Stimulated activated CD8-positive, alpha-beta memory T cell treated with anti-CD3 and anti-CD28 coated beads, Interleukin-4, amount 100 ng/mL, for 1 hour (primary cell): ENCODE measurements at places on chromosomes 11 and 22.

GRCh38 chr11:72769680-72770079, 17.5 kb upstream of the ARAP1 start:
- DNase-seq, result no peak

GRCh38 chr11:79028225-79028624, 412.6 kb downstream of the TENM4 start:
- no peak for DNase-seq

GRCh38 chr11:16088774-16089173, 267.6 kb downstream of the SOX6 start:
- no peak for DNase-seq

DNA sequence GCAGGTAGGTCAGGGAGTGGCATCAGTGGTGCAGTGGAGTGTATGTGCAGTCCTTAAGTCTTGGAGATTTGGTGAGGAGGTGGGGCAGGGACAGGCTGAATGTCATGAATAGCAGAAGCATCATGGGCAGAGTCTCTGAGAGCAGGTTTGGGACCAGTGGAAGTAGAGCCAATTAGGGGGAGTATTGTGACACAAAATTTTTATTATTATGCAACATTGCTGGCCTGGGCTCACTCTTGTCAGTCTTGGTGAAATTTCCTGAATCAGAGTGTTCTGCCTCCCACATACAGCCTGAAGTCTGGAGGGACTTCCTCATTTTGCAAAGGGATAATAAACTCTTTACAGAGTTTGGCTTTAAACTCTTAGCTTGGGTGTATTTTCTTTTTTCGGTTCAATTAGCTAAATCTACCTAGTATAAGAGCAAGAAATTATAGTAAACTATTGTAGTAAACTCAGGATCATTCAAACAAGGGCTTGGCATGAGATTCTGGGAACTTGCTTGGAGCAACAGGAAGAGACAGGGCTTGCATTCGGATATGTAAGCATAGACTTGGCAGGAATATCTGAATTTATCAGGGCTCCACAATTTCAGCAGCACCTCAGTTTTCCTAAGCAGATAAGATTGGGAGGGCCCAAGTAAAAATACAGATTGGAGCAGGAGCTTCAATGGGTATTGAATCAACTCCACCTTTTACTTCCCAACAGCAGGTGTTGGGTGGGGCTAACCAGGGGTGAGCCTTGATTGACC, 67.7 kb downstream of the FDX1 start:
- no peak for DNase-seq

DNA sequence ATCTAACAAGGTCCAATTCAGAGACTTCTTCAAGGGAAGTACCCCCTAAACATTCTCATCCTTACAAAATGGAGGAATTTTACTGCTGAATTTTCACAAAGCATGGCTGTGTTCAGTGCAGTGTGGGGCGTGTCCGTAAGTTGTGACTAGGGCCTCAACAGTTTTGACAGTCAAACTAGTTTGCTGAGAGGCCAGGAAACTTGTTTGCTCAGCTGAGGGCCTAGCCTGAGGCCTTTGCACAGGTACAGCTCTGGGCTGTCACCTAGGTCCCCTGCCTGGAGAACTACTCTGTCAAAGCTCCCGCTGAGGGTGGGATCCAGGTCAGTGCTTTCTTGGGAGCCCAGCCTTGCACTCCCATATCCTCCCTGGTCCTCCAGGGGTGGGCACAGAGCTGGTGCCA, 27.9 kb downstream of the TCP11L1 start:
- DNase-seq, result no peak

DNA sequence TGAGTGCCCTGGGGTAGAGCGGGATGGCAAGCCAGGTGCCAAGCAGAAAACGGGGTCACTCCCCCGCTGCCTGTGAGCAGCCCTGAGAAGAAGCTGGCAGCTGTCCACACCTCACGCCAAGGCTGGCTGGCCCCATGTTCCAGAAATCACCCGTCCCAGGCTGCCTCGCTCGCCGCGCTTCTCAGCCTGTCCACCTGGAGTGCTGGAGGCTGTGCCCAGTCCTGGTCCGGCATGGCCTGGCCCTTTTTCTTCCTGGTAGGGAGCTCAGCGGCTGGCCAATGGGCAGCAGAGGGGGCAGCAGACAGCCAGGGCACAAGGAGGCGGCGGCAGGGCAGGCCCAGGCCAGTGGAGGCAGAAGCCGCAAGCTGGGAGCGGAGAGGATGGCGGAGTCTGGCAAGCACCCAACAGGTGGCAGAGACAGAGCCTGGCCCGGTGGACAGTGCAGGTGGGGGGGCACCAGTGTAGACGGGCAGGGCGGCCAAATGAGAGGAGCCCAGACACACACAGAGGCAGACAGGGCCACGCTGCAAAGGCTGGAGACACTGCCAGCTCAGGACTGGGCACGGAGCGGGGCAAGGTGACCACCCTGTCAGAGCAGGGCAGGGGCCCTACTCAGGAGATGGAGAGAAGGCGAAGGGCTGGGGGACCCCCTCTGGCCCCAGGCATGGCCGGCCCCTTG, 37.2 kb upstream of the TH start:
- no peak for DNase-seq

DNA sequence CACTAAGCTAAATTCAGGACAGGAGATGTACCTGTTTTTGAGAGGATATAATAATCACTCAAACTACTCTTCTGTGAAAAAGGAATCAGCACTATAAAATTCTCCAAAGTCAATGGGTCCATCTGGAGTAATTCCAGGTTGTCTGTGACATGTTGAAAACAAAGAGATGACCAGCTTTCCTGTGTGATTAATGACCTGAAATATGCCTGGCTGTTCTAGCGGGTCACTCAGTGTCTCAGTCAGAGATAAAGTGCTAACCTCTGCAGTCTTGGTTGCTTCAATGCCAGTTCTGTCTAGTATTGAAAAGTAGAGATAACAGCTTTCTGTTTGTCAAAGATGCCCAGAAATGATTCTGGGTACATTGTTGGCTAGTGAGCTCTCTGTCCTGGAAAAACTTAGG, 722.6 kb upstream of the TENM4 start:
- no peak for DNase-seq

DNA sequence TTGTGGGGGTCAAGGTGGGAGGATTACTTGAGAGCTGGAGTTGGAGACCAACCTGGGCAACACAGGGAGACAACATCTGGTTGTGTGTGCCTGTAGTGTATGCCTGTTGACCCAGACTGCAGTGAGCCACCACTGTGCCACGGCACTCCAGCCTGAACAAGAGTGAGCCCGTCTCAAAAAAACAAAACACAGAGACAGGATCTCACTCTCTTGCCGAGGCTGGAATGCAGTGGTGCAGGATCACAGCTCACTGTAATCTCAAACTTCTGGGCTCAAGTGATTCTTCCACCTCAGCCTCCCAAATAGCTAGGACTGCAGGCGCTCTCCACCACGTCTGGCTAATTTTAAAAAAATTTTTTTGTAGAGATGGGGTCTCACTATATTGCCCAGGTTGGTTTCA, 112.5 kb downstream of the SGSM3 start:
- DNase-seq, result no peak

DNA sequence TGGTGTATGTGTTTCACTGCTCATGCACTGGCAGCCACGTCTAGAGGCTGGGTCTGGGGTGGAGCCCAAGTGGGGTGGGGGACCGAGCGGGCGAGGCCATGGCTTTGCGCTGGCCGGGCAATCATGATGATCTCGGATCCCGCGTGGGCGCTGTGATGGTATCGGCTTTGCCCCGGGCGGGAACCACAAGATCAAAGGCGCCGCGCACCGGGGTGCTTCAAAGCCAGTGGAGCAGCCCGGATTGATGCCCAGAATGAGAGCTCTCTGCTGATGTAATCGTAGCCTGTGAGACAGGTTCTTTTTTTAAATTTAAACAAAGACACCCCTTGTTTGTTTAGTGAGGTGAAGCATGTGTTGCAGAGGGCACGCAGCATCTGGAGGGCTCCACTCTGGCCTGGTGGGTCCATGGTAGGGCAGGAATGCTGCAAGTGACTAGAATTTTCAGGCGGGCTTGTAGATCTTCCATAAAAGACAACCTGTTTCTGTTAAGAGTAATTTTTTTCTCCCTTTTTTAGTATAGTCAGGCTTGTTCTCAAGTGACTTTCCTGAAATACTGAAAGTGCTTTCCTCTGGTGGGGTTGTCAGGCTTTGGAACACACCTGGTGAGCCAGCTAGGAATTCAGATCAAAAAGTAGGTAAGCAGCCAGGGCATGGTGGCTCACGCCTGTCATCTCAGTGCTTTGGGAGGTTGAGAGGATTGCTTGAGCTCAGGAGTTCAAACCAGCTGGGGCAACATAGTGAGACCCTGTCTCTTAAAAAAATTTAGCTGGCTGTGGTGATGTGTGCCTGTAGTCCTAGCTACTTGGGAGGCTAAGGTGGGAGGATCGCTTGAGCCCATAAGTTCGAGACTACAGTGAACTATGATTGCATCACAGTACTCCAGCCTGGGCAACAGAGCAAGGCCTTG, 40.7 kb downstream of the ZNRF3 start:
- no peak for DNase-seq

GRCh38 chr22:26027341-26027740, 141.9 kb upstream of the SEZ6L start:
- DNase-seq, result no peak

DNA sequence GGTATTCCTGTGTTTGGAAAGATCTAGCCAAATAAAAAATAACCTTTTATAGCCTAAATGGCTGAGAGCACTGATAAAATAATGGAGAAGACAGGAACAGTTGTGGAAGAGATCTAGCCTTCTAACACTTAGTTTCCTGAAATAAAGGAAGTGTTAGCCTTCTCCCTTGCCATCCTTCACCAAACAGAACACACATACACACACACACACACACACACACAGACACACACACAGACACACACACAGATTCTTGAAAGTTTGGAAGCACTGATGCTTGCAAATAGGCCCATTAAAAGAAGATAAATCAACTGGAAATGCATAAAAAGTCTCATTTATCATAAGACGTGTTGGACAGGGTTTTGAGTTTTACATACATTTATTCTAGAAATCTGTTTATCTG, 37.5 kb downstream of the KIRREL3 start:
- no peak for DNase-seq

DNA sequence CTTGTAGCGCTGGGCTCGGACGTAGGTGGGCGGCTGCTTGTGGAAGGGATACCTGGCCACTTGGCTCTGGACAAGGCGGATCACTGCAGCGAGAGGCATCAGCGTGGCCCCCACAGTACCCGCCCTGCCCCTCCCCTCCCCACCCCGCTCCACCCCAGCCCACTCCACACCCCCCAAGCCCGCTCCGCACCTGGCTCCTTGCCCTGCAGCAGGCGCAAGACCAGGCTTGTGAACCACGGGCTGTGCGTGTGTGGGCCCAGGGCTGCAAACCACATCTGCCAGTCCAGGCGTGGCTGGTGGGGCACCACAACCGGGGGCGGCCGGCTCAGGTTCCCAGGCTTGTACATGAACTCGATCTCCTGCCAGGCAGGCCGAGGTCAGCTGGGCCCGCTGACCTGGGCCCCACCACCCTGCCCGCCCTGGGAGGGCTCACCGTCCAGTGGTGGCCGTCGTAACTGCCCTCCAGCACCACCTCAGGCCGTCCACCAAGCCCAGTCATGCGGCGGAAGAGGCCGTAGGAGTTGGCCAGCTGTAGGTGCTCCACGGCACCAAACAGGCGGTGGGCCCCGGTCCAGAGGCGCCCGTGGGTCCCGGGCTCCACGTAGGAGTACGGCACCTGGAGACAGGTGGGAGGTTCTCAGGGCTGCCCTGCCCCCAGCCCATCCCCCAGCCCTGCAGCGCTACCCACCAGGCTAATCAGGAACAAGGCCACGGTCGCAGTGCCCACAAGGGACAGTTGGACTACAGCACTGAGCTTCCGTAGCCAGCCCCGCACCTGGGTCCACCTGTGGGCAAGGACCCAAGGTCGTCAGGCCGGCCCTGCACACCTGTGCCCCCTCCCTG, 2.9 kb downstream of the LMF2 start:
- DNase-seq, result no peak

- no peak for DNase-seq
Observed at GRCh38 chr11:102522312-102523188, 8.0 kb downstream of the MMP7 start.

- DNase-seq, result no peak
Observed at GRCh38 chr22:50581950-50582492, 628 bp downstream of the CHKB start.

DNA sequence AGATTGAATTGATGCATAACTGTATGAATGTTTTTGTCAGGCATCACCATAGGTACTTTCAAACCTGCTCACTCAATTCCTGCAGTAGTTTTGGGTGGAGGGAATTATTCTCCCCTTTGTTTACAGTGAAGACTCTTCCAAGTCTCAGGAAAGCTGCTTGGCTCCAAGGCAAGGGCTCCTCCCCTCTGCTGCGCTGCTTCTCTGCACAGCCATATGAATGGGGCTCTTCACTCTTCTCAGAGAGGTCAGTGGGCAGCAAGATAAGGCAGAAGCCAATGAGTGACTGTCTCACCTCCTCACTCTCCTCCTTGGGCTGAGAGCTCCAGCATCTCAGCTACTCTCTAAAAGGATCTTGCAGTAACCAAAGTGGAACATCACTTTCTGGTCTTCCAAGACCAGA, 165.7 kb upstream of the TTC12 start:
- no peak for DNase-seq

DNA sequence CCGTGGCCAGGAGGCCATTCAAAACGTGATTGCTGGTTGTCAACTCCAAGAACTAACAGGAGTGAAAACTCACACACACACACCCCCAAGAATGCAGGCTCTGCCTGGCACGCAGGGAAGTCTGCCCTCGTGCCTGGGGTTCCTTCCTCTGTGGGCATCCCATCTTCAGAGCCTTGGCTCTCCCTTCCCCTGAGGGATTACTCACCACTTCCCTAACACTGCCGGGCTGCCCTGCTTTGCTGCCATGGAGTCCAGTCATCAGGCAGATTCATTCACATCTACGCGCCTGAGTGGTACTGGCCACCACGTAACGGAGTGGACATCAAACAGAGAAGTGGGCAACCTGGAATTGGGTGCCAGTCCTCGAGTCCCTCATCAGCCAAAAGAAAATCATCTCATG, 120.7 kb upstream of the TMEM45B start:
- no peak for DNase-seq

DNA sequence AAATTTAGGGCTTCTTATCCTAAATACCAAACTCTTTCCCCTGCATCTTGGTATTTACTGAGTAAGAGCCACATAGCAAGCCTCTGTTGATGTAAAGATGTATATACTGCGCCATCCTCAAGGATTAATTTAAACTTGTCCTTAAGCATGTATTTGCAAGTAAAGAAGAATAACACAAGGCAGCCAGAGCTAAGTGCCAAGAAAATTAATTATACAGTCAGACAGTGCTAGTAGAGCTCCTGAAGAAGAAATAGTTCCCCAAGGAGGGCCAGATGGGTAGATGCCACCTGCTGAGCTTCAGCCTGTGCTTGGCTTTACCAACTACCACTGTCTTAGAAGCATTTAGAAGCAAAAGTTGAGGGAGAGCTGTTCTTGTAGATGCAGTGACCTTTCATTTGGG, 470.0 kb downstream of the BUD13 start:
- DNase-seq, result no peak

- DNase-seq, result no peak
Observed at GRCh38 chr11:124672536-124673215, 863 bp downstream of the SIAE start.

- DNase-seq, result no peak
Observed at GRCh38 chr22:32625985-32626384, 151.4 kb downstream of the FBXO7 start.
